ENCODE measurements at places on chromosomes 16 and 17.

DNA sequence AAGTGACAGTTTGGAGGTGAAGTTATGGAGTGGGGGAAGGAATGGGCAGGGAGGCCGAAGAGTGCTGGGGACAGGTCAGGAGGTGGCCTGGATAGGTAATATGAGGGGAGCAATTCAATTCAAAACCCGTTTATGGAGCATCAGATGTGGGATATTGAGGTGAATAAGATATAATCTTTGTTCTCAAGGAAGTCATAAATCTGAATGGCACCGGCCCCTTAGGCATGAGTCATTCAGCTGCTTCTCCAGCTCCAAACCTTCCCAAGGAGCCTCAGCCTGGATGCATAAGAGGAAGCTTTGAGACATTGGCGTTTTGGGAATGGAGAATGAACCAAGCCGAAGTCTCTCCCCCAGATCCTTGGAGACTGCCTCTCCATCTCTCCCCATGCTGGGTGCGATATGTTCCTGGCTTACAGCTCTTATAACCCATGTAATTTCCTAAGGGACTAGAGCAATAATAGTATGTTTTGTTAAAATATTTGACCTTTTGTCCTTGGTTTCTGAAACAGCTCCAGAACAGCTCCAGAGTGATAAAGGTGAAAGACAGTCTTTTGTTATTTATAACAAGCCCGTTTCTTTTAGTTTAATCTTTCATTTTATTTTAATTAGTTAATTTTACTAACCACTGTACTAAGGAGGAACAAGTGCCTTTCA lies 1.7 kb downstream of the TUBG2 start:
- DNase-seq = no peak

GRCh38 chr17:51803161-51803560 lies 355.4 kb downstream of the CA10 start:
- no peak for DNase-seq

- DNase-seq = no peak
These were observed 6.3 kb downstream of the C17orf75 start for GRCh38 chr17:32335687-32336086.

DNA sequence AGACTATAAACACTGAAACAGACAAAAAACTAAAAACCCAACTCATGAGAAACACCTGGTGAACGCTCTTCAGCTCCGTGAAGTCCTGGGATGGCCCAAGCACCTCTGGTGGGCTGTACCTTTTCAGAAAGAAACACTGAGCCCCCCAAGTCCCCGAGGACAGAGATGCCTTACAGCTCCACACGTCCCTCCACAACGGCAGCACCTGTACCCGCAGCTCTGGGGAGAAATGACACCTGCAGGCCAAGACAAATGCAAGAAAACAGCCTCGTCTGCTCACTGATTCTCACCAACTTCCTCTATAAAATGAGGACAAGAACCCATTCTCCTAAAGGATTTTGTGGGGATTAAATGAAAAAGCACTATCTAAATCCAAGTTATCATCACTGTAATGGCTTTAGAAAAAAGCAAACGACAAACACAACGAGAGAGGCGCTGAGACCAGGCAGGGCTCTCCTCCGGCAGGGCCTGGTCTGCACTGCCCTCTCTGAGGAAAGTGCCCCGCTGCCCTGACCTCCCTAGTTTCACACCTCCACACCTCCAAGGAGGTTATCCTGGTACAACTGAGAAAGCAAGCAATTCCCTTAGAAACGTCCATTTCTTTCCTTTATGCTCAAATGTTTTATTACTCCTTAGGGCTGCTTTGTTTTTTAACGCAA lies 114.9 kb downstream of the ZNF778 start:
- no peak for DNase-seq

DNA sequence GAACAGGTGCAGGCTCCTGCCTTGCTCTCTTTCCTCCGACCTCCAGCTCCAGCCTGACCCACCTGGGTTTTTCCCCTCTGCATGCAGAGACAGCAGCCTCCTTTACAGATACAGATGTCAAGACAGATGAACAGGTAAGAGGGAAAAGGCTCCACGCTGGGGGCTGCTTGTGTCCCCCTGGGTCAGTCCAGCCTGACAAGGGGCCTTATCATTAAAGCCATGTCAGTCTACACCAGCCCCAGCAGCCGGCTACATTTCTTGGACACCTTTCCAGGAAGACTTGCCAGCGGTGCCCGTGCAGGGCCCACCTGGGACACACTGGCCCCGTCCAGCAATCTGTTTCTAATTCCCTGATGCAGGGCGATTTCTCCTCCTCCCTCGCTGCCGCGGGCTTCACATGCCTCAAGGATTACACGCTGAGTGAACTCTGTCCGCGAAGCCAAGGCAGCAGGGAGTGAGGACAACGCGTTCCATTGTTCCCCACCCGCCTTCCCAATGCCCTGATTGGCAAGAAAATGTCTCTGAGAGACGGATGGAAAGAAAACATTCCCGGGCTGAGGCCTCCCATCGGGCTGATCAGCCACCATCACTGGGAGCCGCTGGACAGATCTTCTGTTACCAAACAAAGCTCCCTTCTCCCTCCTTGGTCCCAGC lies 184.7 kb downstream of the C16orf95 start:
- DNase-seq = no peak

GRCh38 chr16:74626741-74627416 lies 20.0 kb upstream of the GLG1 start:
- no peak for DNase-seq

DNA sequence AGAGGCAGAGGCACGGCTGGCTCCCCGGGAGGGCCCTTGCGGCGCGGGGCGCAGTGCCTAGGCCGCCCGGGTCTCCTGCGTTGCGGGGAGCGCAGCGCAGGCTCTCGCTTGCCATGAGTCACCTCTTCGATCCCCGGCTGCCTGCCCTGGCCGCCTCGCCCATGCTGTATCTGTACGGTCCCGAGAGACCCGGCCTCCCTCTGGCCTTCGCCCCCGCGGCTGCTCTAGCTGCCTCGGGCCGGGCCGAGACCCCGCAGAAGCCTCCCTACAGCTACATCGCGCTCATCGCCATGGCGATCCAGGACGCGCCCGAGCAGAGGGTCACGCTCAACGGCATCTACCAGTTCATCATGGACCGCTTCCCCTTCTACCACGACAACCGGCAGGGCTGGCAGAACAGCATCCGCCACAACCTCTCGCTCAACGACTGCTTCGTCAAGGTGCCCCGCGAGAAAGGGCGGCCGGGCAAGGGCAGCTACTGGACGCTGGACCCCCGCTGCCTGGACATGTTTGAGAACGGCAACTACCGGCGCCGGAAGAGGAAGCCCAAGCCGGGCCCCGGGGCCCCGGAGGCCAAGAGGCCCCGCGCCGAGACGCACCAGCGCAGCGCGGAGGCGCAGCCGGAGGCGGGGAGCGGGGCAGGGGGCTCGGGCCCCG lies 390 bp downstream of the FOXL1 start:
- no peak for DNase-seq

DNA sequence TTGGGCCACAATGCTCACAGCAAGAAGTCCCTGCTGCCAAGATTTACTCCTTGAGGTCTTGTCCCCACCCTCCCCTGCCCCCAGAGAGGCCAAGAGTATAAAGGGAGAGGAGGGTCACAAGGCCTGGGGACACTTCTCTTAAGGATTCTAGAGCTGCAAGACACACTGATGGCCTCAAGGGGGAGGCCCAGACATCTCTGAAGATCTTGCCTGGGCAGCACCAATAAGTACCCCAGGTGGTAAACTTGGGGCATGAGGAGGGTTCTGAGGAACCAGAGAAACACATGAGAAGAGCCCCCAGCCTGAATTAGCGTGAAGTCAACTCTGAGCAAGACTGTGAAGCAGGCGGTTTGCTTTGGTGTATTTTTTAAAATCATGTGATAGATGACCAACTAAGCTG lies 26.8 kb upstream of the MTMR4 start:
- no peak for DNase-seq

DNA sequence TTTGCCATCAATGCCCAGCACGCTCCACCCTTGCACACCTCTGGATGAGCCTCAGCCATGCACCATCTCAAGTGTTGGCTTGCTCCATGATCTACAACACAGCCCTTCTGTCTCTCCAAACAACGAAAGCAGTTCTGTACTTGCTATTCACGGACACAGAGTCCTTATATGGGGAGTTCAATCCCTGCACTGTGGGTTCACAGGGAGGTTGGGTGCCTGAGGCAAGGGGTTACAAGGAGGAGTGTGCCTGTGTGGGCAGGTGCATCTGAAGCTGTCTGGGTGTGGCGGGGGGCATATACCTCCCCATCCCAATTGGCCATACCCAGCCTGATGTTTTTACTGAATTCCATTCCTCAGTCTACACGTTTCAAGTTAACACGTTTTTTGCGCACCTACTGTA lies 5.6 kb downstream of the RUNDC3A start:
- DNase-seq = no peak

DNA sequence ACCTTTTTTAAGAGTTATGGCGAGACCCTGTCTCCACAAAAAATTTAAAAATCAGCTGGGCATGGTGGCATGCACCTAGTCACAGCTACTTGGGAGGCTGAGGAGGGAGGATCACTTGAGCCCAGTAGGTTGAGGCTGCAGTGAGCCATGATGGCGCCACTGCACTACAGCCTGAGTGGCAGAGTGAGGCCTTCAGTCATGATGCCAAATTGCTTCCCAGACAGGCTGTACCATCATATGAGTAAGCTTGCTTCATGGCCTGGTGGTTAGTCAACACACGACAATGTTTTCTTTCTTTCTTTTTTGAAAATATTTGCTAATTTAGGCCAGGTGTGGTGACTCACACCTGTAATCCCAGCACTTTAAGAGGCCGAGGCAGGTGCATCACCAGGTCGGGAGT lies 12.5 kb downstream of the NTAN1 start:
- DNase-seq = no peak

DNA sequence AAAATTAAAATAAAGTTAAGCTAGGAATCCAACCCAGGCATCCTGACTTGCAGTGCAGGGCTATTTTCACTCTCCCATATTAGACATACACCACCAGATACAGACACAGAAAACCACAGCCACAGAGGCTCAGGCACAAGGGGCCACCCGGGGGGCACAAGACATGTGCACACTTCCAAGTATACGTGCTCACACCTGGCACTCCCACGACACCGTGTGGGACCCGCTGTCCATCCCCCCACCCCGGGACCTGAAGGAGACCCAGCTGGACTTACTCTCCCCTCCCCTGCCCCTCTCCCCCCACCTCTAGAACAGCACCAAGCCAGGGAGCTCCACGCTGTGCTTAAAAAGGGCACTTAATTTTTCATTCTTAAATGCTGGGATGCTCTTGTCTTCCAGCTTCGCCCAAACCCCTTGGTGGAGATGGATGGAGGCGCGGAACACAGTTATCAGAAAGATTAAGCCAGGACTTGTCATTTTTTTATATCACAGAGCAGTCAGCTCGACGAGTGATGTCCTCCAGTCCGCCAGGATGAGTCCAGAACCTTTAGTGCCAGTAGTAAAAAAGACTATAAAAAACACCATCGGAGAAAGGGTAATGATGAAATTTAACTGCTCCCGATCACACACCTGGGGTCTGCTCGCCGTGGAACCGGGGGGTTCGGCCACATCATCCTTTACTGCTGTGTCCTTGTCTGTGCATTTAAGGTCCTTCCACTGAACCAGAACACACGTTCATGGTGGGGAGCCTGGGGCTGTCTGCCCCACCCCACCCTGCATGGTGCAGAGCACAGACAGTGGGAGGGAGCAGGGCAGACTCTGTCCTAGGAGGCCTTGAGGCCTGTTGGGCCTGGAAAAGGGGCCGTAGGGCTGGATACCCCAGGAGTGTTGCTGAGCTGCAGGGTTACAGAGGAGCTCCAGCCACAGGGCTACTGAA lies 73.3 kb upstream of the LHX1 start:
- no peak for DNase-seq

- DNase-seq = no peak
These were observed 226.7 kb upstream of the MYOCD start for GRCh38 chr17:12438813-12439586.

- no peak for DNase-seq
These were observed 3.6 kb upstream of the CYTH1 start for GRCh38 chr17:78785663-78786057.

DNA sequence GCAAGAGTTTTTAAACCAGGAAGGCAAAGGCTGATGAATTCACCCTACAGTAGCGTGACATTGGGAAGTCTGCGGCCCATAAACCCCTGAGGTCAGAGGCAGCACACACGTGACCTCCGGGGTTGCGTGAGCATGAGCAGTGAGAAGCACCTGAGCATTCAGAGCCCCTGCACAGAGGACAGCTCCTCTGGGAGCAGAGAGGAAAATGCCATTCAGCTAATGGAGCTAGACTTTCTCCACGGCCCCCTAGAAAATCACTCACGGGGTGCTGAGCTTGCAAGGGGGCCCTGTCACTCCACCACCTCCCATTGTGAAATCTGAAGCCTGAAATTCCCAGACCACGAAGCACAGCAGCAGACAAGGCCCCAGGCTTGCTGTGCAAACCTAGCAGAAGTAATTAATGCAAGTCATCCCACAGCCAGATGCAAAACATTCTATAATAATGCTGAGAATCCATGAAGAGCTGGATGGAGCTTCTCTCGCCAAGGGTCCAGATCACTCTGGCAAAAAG lies 114.9 kb upstream of the RCVRN start:
- no peak for DNase-seq

GRCh38 chr16:9248162-9248561 lies 156.7 kb downstream of the HAPSTR1 start:
- no peak for DNase-seq

DNA sequence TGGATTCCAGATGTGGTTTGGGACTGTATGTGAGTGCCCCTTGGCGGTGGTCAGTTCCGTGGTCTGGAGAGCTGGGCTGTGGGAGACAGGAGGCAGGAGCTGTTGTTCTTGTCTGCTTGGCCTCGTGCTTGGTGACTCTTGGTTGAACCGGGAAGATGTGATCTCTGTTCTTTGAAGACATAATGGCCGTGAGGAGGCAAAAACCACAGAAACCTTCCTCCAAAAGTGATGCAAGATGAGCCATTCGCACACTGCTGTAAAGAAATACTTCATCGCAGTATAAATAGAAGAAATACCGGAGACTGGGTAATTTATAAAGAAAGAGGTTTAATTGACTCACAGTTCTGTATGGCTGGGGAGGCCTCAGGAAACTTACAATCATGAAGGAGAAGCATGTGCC lies 128.8 kb downstream of the RAP1GAP2 start:
- DNase-seq = no peak

DNA sequence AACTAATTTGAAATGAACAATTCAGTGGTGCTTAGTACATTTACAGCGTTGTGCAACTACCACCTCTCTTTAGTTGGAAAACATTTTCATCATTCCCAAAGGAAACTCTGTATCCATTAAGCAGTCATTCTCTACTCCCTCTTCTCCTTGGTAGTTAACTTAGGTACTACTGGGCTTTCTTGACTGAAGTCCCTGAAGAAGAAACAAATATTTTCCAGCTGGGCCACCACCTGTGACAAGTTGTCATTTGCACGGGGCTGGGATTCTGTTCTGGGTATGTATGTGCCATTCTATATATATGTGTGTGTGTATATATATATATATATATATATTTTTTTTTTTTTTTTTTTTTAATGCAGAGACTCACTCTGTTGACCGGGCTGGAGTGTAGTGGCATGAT lies 15.4 kb upstream of the RMI2 start:
- DNase-seq = no peak

DNA sequence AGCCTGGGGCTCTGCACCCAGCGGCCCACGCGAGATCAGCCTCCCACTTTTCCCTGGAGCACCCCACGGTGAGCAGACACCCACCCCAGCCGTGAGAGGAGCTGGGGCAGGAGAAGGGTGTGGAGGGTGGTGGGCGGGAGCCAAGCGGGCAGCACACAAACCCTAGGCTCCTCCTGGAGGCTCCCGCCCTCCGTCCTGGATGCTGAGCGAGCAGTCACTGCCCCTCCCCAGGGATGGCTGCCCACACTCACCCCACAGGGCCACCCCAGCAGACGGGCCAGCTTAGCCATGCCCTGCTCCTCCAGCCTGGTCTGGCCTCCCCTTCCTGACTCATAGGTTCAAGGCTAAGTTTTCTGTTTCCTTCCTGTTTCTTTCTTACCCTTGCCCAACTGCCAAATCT lies 15.7 kb upstream of the ABCC3 start:
- DNase-seq = no peak

GRCh38 chr16:78563905-78564304 lies 464.5 kb downstream of the WWOX start:
- DNase-seq = no peak

Data from activated CD4-positive, alpha-beta T cell treated with anti-CD3 and anti-CD28 coated beads for 24 hours (primary cell).